ENCODE measurements at places on chromosomes 5 and 9.

DNA sequence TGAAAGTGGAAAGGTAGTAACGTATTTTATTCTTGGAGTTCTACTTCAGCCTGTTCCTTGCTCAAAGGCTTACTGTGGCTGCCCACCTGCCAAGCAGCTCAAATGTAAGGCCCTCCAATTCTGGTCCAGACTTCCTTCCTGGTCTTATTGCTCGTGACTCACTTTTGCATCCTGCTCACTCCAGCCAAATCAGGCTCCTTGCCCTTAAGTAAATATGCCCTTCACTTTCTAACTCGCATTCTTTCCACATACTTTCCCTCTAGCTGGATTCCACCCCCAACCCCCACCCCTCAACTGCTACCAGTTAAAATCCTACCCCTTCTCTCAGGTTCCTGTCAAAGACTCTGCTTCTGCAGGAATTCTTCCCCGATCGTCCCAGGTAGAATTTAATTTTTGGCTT lies 96.6 kb downstream of the GALNT10 start:
- no peak for DNase-seq

DNA sequence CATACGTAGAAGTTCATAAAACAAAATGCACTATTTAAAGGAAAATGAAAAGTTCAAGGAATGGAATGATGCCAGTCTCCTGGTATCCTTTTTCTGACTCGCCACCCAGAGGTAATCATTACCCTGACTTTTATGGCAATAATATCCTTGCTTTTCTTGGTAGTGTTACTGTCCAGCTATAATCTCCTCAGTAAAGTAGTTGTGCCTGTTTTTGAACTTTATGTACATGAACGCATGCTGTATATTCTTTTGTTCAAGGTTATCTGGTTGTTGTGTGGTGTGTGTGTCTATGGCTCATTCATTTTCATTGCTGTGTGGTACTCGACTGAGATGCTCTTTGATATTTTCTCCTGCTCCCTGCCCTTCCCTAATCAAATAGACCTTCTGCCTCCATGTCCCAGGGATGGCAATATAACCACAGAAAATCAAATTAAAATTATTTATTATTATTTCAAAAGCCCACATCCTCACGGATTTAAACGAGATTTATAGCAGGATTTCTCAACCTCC lies 29.2 kb upstream of the FBP1 start:
- DNase-seq: no peak

DNA sequence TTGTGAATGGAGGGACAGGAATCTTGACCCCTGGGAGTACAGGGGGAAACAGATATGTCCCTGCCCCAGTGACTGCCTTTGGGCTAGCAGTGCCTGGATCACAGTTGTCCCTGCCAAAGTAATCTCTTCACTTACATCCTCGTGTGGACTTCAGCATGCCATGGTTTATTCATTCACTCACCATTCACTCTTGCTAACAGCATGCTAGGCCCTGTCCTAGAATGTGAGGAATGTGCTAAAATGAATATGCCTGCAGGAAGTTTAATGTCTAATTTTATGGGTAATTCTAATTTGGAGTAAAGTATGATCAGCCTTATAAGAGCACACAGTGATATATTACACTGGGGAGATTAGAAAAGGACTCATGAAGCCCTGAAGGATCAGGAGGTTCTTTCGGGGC lies 63.0 kb downstream of the FAT2 start:
- no peak for DNase-seq

DNA sequence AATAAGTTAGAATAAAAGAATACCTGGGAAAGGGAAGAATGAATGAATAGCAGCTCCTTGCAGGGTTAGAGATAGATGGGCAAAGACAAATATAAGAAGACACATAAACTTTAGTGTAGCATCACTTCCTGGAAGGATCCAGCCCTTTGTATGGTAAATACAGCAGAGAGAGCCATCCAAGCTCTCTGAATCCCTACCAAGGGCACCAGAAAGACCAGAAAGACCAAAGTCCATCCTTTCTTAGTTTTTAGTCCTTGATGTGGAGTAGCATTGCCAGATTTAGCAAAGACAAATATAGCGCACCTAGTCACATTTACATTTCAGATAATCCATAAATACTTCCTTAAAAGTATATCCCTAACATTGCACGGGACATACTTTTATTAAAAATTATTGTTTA lies 56.1 kb upstream of the C9orf72 start:
- DNase-seq: no peak

DNA sequence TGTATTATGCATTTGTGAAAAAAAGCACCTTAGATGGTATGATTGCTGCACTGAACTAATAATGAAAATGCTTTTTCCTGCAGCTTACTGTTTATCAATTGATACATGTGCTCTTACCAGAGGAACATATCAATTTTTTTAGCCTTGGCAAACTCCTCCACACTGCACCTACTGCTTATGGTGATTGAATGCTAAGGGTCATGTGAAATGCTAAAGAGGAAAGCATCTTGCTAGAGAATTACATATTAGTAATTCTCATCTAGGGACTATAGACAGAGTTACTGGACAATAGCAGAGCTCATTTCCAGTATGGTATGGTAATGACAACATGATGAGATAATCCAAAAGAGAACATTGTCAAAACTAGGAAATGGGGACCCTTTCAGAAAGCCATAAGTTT lies 817.1 kb downstream of the CDH12 start:
- no peak for DNase-seq

DNA sequence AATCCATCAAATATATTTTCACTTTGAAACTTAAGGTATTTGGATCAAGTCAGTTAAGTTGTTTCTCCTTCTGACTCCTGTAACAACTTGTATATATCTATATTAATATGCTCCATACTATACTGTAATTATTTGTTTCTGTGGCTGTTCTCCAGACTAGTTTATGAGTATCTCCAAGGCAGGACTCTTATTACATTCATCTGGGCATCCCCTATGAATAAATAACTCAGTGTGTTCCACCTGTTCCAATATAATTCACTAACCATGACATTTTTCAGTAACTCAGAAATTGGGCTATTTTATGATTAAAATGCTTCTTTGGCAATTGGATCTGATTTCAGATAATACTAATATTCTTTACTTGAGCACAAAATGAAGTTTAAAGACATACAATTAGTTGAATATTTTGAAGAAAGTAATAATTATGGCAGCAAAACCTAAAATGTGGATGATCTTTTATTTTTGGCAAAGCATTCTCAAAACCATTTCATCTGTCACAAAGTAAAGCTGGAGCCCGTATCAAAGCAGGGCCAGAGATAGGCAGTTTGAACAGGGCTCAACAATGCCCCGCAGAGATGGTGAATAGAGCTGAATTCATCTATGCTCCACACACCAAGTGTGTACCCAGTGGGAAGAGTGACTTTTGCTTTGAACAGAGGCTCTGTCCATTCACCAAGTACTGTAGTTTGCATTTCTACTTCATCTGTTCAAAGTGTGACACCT lies 314.3 kb downstream of the PDE4D start:
- no peak for DNase-seq

GRCh38 chr9:71637926-71638325 lies 130.4 kb downstream of the CEMIP2 start:
- no peak for DNase-seq

DNA sequence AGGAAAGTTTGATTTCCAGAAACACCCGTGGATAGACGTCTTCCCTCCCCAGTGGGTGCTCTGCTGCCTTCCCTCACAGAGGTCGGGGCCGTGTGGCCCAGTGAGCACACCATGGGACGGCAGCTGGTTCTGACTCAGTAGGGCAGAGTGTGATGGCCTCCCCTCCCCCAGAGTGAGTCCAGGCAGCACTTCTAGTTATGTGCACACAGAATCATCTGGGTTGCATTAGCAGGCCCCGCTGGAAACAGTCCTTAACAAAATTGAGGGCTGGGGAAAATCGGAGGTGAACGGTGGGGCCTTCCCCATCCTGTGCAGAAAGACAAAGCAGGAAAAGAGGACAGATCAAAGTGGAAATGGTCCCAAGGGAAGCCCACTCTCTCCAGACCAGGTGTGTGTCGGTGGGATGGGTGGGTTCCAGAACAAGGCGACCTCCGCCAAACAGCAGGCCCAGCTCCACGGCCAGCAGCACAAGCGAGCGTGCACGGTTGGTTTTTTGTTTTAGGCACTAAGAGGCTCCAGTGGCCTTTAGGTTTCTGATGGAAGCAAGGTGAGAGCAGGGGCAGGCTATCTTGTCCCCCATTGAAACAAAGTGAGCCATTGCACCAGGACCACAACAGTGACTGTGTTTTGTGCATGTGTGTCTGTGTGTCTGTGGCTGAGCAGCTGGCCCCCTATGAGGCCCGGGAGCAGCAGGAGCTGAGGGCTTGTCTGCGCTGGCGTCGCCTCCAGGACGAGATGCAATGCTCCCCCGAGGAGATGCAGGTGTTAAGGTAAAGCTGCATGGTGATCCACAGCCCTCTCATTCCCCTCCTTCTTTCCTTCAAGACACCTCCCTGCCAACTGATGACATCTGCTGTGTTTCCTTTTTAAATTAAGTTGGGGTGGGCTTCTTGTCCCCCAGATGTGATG lies 201.5 kb downstream of the AOPEP start:
- no peak for DNase-seq

DNA sequence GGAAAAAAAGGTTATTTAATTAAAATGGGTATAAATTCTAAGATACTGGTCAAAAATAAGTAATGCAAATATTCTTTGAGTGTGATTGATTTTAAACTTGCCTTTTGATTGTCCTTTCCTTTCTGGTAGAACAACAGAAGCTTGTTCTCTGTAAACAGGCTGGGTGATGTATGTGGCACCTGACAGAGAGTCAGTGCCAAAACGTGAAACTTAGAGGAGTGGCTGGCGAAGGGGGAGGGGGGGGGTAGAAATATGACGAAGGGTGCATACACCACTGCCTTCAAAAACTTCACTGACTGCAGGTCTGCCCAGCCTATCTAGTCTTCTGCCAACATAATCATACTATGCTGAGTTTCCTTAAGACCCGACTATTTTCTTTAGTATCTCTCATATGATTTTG lies 629.8 kb upstream of the SEMA6A start:
- DNase-seq: no peak

Data from GM12892 (cell line).